Mononuclear cell (primary cell): ENCODE measurements at places on chromosomes 16 and 17. TPM values are rescaled to one million over a fixed set of nuclear protein-coding genes. Genes with fewer than 3 reads are reported as not detected.

Gene NQO1
- 2.6 TPM for total RNA-seq

Gene PLD2
- total RNA-seq, result 7.9 TPM

Gene KRTAP4-5
- not detected for total RNA-seq

Gene KRT32
- total RNA-seq, result not detected

Gene HOXB9
- total RNA-seq, result not detected

Gene CD300LG
- total RNA-seq, result not detected

Gene VPS25
- total RNA-seq, result 27.0 TPM

Gene PCGF2
- not detected for total RNA-seq

Gene NOG
- 12.0 TPM for total RNA-seq

Gene HCRT
- total RNA-seq, result not detected

Gene SCRN2
- total RNA-seq, result 11.2 TPM

Gene NPIPA3
- total RNA-seq, result not detected

Gene PERCC1
- 0.84 TPM for total RNA-seq

Gene CTRL
- 6.3 TPM for total RNA-seq

Gene NOD2
- 21.6 TPM for total RNA-seq

Gene KRT39
- not detected for total RNA-seq

Gene SLC47A1
- total RNA-seq, result 0.73 TPM

Gene NOL3
- 0.73 TPM for total RNA-seq

Gene USP6
- total RNA-seq, result 0.10 TPM

Gene TVP23A
- total RNA-seq, result not detected

Gene GPR179
- total RNA-seq, result 0.10 TPM

Gene SLC5A10
- total RNA-seq, result 0.10 TPM

Gene CES5A
- not detected for total RNA-seq

Gene ICAM2
- total RNA-seq, result 40.1 TPM

Gene CFAP97D1
- not detected for total RNA-seq

Gene PLCG2
- 31.9 TPM for total RNA-seq

Gene DNAJC7
- 110 TPM for total RNA-seq

Gene PRSS8
- not detected for total RNA-seq
